Lower lobe of right lung (tissue), 2 donors: ENCODE measurements at places on chromosomes 11 and 22. TPM values are rescaled to one million over a fixed set of nuclear protein-coding genes. Genes with fewer than 3 reads are reported as not detected.

FXYD2 gene
- total RNA-seq = 2.8 TPM

PRG2 gene
- total RNA-seq = not detected

C11orf42 gene
- total RNA-seq = not detected

POU2AF2 gene
- total RNA-seq = not detected

DESI1 gene
- total RNA-seq = 26.1 TPM

IFITM10 gene
- 9.2 TPM for total RNA-seq

UCP3 gene
- total RNA-seq = 3.1 TPM
